ENCODE measurements at places on chromosomes 6 and 20.

DNA sequence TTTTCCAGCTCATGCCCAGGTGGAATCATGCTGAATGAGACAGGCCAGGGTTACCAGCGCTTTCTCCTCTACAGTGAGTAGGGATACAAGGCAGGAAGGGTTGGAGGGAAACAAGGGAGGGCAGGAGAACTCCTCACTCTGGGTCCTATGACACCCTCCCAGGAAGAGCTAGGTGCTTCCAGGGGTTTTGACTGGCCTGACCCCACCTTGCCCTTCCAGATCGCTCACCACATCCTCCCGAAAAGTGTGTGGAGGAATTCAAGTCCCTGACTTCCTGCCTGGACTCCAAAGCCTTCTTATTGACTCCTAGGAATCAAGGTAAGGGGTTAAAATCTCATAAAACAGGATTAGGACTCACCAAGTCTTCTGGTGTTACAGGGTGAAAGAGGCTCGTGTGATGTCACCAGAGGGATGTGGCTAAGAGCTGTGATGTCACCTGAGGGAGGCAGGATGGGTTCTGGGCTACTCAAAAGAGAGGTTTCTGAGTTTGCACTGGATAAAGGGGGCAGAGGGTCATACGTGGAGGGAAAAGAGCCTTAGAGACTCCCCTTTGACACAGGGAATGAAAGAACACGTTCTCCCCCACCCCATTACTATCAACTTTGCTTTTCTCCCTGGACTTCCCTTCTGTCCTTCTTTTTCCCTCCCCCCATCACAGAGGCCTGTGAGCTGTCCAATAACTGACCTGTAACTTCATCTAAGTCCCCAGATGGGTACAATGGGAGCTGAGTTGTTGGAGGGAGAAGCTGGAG lies 1.9 kb downstream of the APOM start:
- DNase-seq: no peak

GRCh38 chr6:25833136-25833535 lies 1.3 kb upstream of the SLC17A1 start:
- DNase-seq: no peak

- DNase-seq: no peak
These were observed 374.3 kb upstream of the SLC35B3 start for GRCh38 chr6:8809662-8810061.

DNA sequence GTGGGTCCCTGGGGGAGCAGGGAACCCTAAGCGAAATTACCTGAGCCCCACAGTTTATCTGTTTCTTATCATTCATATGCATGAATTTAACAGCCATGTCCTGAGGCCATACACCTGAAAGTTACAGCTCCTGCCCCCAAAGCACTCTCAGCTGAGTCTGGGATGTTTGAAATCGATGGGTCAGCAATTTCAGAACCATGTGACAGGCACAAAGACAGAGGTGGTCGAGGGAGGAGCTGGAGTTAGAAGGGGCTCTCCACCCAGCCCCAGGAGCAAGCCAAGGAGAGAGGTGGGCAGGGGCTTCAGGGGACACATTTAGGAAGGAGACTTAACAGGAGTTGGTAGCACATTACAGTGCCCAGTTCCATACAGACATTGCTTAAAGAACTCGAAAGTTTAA lies 14.9 kb downstream of the TTBK1 start:
- no peak for DNase-seq

GRCh38 chr6:161073930-161074329 lies 82.4 kb downstream of the MAP3K4 start:
- no peak for DNase-seq

GRCh38 chr6:93676581-93676980 lies 257.2 kb upstream of the EPHA7 start:
- no peak for DNase-seq

GRCh38 chr6:6821639-6822261 lies 233.2 kb downstream of the LY86 start:
- DNase-seq: no peak

GRCh38 chr6:126721581-126722160 lies 381.8 kb downstream of the CENPW start:
- peak; percentile 87 for DNase-seq

DNA sequence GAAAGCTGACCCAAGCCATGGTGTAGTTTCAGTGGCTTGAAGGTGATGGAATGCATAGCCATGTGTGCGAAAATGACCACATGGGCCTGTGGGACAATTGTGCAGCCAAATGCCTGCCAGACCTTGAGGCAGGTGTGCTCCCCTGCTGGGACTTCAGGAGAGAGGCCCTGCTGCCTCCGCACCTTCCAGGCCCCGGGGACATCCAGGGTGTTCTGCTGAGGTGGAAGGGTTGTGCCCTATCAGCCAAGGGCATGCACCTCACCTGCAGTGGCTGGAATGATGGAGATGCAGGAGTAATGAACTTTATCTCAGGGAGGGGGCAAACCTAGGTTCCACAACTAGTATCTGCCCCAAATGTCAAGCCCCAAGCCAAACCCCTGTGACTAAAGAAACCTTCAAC lies 44.0 kb downstream of the PRND start:
- DNase-seq: no peak

- DNase-seq: peak; percentile 86
These were observed 107.3 kb upstream of the SNX9 start for GRCh38 chr6:157715728-157716164.

DNA sequence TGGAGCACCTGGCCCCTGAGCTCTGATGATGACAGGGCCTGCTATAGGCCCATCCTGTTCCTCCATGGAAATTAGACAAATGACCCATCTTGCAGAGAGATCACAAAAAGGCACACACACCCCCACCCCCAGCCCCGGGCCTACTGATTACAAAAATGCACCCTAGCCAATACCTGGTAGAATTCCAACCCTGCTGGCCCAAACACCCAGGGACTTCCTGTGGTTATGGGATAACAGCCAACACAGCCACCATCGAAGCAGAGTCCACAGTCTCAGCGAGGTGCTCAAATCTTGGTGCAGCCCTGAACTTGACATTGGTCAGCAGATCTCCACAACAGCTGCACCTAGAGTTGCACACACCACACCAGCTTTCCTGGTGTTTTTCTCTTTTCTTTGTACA lies 17.0 kb downstream of the NCR2 start:
- DNase-seq: no peak

GRCh38 chr6:28809947-28810658 lies 113.7 kb downstream of the TRIM27 start:
- no peak for DNase-seq

- DNase-seq: no peak
These were observed 26.5 kb upstream of the ARMH2 start for GRCh38 chr6:24825130-24825630.

GRCh38 chr6:16723826-16724225 lies 37.4 kb downstream of the ATXN1 start:
- DNase-seq: peak; percentile 95

GRCh38 chr20:1626528-1627199 lies 6.9 kb upstream of the SIRPB1 start:
- no peak for DNase-seq

DNA sequence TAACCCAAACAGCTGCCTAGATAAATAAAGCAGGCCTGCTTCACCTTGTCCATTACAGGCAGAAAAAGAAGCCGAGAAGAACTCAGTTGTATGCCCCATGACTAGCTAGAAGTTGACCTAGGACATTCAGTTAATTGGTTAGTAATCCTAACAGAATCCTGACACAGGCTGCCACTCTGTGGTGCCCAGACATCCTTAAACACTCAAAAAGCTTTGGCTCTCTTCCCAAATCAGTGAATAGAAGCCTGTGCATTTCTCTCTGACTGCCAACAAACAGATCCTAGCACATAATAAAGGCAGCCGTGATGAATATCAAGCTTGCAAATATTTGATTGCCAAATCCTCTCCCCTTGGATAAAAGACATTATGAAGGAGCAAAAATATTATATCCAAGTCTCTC lies 519.1 kb upstream of the EYS start:
- no peak for DNase-seq

DNA sequence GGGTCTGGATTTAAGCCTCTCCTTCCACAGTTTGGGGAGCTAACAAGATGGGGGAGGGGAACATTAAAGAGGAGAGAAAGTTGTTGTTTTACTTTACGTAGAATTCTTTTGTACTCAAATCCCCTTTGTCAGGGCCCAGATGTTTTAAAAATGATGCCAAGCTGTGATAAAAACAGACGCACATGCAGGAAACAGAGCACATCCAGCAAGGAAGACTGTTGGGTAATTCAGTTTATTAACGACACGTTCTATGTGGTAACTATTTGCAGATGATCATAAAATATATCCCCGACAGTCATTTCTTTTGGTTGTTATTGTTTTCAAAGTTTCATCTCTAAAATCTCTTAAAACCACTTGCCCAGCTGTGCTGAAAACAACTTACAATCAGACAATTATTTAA lies 307.0 kb upstream of the PRDM1 start:
- no peak for DNase-seq

Measured in HFFc6 (cell line).